ENCODE measurements at places on chromosomes 3 and 15.
A peak's percentile ranks its signal among the peaks of the same experiment; 100 is the strongest.

- no peak for DNase-seq
Measured at GRCh38 chr15:43299884-43300283, 30.5 kb downstream of the LCMT2 start.

DNA sequence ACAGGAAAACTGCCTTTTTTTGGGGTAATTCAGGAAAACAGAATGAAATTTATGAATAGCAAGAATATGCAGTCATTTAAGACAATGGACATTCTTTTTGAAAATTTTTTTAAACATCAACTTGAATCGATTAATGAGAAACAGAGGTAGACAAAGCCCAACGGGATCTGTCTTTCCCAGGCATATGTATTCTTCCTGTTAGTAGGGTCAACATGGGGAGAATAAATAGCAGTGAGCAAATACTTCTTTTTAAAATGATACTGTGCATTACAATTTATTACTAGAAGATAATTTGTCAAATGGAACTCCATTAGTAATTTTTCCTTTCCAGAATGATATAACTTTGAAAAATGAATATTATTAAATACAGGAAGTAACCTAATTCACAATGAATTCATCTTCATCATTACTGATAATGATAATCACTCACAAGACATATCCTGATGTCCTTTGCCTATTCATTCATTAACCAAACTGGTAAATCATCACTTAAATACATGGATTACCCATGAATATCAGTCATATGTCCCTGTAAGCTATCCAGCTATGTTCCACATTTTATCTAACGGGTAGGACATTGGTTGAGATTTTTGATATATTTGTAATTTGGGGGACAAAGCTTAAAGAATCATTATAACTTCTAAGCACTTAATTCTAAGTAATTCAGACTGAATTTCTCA is 209.2 kb upstream of the CDIN1 start:
- DNase-seq, result no peak

GRCh38 chr3:24237971-24238706 is 256.5 kb downstream of the THRB start:
- peak; percentile 10 for DNase-seq

DNA sequence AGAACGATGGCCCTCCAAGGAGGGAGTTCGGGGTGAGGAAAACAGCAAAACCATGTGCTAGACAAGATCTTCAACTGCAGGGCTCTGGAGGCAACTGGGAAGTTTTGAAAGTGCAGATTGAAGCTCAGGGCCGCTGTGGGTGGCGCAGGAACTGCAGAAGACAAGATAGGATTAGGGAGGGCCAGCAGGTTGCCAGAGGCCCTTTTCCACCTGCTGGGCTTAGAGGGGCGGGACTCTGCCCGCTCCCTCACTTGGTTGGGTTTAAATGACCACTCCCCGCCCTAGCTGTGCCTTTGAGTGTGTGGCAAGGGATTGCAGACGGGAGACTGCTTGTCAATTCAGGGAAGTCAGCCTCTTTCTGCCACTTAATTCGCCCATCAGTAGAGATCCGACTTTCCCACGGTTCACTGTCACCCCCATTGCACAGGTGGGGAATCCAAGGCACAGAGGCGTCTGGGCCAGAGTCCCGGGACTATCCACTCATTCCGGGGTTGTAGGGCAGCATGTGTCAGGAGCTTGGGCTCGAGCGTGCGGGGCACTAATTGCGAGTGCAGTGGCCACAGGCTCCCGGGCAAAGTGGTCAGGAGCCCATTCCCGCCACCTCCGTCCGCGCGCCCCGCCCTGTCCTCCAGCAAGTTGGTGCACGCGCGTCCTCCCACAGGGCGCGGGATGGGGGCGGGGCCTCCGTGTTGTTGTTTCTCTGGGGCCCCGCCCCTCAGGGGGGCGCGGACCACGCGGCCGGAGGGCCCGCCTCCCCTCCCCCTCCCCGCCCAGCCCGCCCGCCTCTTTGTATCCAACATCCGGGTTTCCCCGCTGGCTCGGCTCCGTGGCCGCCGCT is at the start of gene ACVR2B:
Gene ACVR2B, plus strand, starts transcription at position 816 of the 838 bp plus-strand sequence. CDS start 433 bp downstream, outside the sequence.
- peak; percentile 33 for DNase-seq

DNA sequence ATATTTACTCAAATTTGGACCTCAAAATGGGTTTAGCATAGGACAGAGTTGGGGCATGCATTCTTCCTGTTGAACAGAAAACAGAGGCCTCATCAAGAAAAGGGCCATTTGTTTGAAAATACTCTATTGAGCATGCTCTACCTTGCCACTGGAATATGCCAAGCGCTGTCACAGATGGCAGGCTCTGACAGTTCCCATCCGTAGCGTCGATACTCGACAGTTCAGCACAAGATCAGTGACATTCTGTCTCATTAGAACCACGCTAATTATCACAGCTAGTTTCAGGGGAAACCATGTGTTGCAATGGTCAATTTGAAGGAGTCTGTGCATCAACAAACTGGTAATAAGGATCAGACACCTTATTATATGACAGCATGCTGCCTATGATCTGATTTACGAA is 54.5 kb downstream of the SATB1 start:
- DNase-seq, result no peak

- DNase-seq, result no peak
Measured at GRCh38 chr3:42743204-42743995, 29.7 kb downstream of the CCDC13 start.

- DNase-seq, result no peak
Measured at GRCh38 chr15:29380466-29380865, 110.8 kb upstream of the NSMCE3 start.

- no peak for DNase-seq
Measured at GRCh38 chr3:66666362-66666761, 165.5 kb upstream of the LRIG1 start.

DNA sequence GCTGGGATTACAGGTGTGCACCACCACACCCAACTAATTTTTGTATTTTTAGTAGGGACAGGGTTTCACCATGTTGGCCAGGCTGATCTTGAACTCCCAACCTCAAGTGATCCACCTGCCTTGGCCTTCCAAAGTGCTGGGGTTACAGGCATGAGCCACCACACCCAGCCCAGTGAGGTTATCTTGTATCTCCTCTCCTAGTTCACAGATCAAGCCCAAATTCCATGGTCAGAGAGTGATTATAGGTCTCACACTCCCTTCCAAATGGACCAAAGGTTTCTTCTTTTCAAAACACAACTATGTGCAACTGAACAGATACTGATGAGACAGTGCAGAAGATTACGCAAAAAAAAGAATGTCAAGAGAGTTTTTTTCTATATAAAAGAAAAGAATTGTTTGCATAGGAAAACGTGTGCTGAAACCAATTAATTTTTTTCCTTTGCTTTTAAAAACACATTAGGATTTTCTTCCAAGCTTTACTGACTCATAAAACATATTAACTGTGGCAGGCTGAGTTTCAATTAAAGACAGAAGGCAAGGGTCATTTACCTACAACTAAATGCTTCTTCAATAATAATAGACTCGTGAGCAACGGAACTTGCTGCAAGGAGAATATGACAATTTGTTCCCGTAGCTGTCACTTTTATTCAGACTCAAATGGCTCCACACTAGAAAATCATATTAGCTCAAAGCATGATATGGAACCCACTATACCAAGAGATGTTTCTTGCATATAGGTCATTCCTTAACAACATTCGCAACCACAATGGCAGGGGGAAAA is 30.4 kb upstream of the THUMPD3 start:
- DNase-seq, result no peak

- DNase-seq, result no peak
Measured at GRCh38 chr3:86182606-86183005, 808.3 kb downstream of the VGLL3 start.

GRCh38 chr3:193686665-193687483 is 93.9 kb downstream of the OPA1 start:
- no peak for DNase-seq

DNA sequence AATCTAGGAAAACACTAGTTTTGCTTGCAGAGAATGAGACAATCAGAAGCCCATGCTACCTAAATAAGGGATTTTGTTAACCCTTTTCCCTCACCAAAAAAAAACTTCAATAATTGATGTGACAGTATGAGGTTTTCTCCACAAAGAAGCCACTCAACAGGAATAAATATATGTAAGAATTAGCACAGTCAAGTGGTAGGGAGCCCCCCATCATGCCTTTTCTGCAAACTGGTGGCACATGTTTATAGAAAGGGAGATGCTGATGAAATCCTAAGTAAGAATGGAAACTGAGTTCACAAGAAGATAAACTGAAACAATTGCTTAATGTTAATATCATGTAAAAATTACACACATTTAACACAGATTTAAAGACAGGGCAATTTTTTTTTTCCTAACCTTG is 51.0 kb downstream of the PHC3 start:
- DNase-seq, result no peak

DNA sequence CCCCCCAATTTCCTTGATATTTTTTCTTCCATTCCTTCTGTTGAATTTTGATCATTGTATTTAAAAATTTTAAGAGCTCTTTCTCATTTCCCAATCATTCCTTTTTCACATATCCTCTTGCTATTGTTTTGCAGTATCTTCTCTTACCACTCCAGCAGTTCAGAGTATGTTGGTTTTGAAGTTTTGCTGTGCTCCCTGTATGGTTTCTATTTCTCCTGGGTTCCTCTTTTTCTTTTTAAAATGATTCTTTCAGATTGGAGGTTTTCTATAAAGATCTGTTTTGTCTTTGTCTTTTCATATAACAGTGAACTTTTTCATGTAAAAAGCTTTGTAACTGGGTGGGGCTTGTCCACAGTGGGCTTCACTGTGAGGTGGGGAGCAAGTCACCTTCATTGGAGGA is 12.8 kb downstream of the USP3 start:
- DNase-seq, result no peak

- no peak for DNase-seq
Measured at GRCh38 chr3:187377842-187378241, 9.7 kb downstream of the RTP4 start.

DNA sequence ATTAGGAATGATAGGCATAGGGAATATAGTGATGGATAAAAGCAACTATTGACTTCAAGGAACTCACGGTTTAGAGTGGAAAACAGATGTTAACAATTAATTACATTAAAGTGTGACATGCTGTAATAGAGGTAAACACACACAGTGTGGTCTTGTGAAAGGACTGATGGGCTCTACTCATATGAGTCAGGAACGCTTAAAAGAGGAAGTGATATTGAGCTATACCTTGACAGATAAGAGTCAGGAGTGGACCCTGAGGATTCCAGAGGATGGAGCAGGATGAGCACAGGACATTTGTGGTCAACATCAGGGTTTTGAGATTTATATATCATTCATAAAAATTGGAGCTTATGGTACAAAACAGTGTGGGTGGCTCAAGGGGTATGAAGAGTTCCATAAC is 11.0 kb downstream of the EXOG start:
- DNase-seq, result no peak

DNA sequence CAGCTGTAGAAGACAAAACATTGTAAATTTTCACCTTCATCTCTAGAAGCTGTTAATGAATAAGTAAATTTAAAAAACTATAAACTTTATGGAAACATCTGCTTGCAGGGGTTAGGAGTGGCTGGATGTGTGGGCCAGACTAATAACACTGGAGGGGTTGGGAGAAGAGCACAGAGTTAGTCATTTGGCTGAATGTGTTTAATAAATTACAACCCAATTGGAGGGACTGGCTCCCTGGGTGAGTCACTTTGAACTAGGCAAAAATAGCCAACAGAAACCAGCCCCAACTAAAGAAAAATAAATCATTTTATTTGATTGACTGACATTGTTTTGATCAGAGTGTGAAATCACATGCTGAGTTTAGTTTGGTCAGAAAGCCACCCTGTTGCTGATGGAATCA is 21.8 kb downstream of the DGKG start:
- no peak for DNase-seq

- DNase-seq, result no peak
Measured at GRCh38 chr3:152611905-152612304, 223.0 kb upstream of the P2RY1 start.

DNA sequence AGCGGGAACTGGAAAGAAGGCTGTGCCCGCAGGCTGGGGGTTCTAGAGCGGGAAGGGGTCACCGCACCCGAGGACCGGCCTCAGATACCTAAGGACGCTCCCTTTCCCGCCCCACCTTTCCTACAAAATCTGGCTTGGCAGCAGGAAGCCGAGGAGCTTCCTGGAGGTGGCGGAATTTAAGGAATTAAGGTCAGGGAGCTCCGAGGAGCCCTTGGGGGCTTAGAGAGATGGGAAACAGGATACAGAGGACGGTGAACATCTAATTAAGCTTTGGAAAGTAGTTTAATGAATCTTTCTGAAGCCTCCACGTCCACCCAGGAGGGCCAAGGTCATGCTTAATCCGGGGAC is 507 bp upstream of the AP3B2 start:
- DNase-seq, result no peak

GRCh38 chr15:77511869-77512268 is 91.2 kb downstream of the HMG20A start:
- no peak for DNase-seq

- no peak for DNase-seq
Measured at GRCh38 chr15:40511472-40512133, 40.8 kb downstream of the CHST14 start.

GRCh38 chr3:31218082-31218481 is 314.6 kb upstream of the STT3B start:
- no peak for DNase-seq

GRCh38 chr3:25897019-25897418 is 107.1 kb downstream of the OXSM start:
- no peak for DNase-seq

DNA sequence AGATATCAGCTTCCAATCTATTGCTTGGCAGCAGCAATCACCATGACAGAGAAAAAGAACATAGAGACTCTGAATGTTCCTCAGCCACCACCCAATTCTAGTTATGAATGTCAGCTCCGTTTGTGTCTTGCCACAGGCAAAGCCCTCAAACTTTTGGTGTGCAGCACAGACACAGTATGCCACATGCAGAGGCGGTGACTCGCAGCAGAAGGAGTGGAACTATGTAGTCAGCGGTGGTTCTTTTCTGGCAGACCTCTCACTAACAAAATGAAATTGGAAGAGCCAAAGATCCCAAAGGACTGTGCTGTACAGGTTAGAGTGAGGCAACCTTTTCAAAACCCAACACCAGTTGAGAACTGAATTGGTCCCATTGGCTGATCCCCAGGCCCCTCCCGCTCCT is 220.9 kb downstream of the SLC9A9 start:
- DNase-seq, result no peak

DNA sequence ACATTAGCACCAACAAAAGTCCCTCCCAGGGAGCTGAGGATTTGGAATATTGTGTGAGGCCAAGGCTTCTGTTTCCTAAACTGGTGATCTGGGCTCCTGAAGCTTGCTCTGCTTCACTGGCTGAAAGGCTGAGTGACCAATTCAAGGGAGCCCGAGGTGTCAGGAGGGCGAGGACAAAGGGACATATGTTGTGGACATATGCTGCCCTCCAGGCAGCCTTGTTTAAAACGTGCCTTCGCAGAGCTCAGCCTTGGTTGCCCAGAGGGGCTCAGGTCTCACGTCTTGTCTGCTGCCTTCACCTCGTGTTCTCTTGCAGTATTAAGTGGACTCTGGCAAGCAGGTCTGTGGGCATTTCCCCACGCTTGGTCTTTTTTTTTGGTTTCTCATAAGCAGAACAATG is 7.0 kb downstream of the SLCO3A1 start:
- DNase-seq, result no peak

GRCh38 chr3:23804441-23805209 is 1.1 kb upstream of the UBE2E1 start:
- no peak for DNase-seq

DNA sequence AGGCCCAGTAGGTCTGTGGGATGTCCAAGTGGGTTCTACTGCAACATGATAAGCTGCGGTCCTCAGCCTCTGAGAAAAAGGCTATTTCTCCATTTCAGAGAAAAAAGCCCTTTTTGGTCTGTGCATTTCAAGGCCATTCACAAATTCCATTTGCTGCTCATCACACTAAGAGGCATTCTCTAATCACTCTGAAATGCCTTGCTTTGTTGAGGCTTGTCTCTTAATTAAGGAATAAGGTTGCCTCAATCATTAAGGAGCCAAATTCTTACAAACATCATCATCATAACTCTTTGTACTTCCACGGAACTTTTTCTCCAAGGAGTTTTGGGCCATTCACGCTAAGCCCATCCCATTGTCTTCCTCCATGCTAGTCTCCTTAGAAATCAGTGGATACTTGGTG is 74.4 kb downstream of the BOC start:
- no peak for DNase-seq

Data from NCI-H2107 (cell line).